ENCODE measurements at places on chromosomes 5 and 9.

DNA sequence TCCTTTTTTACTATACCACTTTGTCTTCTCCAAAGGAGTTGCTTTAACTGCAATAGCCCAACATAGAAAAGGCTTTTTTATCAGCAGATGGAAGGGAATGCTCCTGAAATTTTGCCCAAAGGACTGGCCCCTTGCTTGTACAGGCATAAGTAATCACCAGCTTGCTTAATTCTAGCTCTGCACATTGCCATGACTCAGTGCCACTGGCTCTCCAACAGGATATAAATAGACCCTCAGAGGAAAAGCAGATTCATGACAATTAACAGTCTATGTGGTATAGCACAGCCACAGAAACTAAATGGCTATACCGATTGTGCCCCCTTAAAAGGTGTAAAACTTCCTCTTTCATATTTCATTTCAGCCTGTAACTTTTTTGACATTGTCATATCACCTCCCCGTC is 227.0 kb downstream of the ZNF608 start:
- no peak for DNase-seq

DNA sequence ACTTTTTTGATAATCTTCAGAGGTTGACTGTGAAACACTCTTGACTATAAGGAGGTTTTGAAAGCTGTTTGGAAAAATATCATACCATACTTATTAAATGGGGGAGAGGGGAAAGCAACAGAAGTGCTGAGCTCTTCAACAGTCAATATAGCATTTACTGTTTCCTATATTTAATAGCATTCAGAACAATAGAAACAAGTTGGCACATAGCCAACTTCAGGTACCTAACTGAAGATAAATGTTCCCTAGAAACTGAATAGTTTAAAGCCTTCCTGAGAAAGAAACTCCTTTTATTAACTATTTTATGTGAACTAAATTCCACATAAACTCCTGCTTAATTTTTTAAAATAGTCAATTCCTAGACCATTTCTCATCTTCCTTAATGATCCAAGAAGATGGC is 26.3 kb downstream of the SLC31A1 start:
- no peak for DNase-seq

DNA sequence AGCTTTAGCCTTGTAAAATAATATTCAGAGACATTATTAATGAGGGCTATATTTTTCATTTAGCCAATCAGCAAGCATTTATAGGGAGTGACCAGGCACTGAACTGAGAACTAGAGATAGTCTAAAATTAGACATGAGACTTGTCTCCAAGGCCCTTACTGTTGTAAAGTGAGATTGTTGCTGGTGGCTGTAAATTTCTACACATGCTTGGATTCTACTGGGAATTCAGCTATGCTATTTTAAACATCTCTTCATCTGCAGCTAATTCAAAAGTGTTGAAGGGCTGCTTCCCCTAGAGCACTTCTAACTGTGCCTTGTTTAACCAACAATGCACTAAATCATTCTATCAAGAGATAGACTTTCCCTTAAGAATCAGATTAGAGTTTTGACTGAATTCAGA is 67.4 kb downstream of the CHSY3 start:
- no peak for DNase-seq

DNA sequence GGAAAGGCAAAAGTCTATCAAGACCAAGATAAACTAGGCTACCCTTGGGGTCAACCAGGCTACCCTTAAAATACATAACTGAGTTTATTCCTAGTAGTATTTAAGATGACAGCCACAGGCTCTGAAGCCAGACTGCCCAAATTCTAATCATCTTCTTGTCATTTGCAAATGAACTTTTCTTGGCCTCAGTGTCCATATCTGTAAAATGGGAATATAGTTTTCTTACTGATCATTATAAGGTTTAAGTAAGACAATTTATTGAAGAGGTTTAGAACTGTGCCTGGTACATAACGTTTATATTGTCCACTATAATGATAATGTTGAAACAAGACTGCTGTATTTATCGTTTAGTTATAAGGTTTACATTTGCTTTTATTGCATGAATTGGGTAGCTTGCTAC is 112.5 kb downstream of the SLC12A2 start:
- no peak for DNase-seq

- DNase-seq: no peak
Measured at GRCh38 chr9:105064248-105065097, 136.5 kb upstream of the ABCA1 start.

GRCh38 chr9:126986506-126986951 is 71.9 kb downstream of the RALGPS1 start:
- DNase-seq: no peak

- no peak for DNase-seq
Measured at GRCh38 chr5:139385061-139386049, 2.3 kb upstream of the SLC23A1 start.

GRCh38 chr9:106432631-106433030 is 430.3 kb upstream of the ZNF462 start:
- no peak for DNase-seq

DNA sequence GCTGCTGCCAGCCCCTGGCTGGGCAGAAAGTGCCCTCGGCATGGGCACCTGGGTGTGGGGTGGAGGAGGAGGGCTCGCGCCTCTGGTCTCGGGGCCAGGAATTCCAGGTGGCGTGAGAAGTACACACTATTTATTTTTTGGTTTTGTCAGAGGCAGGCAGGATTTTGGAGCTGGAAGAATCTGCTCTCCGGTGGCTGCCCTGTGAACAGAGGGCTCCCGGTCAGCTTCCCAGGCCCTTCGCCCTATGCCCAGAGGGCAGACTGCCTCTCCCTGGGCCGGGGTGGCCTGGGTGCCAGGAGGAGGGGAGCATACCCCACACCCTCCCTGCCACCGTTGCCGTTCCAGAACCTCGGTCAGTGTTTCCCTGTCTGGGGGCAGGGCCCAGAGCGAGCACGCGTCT is 8.3 kb downstream of the DOLPP1 start:
- no peak for DNase-seq

DNA sequence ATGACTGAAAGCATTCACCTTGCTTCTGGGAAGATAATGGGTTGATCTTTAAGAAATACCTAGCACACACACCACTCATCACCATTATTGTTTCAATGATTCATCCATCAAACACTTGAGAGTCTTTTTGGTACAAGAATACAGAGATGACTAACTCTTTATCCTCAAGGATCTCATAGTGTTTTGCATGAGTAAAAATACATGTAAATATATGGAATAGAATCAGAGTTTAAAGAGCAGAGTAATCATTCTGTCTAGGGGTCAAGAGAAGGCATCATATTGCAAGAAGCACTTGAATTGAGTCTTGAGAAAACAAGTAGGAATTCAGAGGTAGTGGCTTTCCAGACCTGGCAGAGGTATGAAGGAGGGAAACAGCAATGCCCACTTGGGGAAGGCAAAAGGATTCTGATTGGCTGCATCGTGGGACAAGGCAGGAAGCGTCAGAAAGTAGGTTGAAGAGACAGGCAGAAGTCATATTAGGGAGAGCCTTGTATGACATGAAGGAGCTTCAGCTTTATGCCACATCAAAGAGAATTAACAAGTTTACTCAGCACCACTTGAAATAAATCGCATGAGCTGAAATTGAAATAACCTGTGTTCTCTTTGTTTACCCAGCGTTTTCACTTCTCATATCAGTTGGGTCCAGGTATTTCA is 542.5 kb downstream of the TLE1 start:
- no peak for DNase-seq

- DNase-seq: no peak
Measured at GRCh38 chr9:14366076-14366475, 52.1 kb upstream of the NFIB start.

- DNase-seq: no peak
Measured at GRCh38 chr5:96066386-96066719, 104.7 kb upstream of the ELL2 start.

GRCh38 chr5:58752104-58752503 is 169.2 kb downstream of the RAB3C start:
- no peak for DNase-seq

GRCh38 chr9:117098331-117098730 is 316.5 kb downstream of the ASTN2 start:
- no peak for DNase-seq

GRCh38 chr9:89505911-89506310 is 8.0 kb upstream of the SEMA4D start:
- no peak for DNase-seq

- no peak for DNase-seq
Measured at GRCh38 chr5:154133591-154133990, 56.9 kb upstream of the GALNT10 start.

DNA sequence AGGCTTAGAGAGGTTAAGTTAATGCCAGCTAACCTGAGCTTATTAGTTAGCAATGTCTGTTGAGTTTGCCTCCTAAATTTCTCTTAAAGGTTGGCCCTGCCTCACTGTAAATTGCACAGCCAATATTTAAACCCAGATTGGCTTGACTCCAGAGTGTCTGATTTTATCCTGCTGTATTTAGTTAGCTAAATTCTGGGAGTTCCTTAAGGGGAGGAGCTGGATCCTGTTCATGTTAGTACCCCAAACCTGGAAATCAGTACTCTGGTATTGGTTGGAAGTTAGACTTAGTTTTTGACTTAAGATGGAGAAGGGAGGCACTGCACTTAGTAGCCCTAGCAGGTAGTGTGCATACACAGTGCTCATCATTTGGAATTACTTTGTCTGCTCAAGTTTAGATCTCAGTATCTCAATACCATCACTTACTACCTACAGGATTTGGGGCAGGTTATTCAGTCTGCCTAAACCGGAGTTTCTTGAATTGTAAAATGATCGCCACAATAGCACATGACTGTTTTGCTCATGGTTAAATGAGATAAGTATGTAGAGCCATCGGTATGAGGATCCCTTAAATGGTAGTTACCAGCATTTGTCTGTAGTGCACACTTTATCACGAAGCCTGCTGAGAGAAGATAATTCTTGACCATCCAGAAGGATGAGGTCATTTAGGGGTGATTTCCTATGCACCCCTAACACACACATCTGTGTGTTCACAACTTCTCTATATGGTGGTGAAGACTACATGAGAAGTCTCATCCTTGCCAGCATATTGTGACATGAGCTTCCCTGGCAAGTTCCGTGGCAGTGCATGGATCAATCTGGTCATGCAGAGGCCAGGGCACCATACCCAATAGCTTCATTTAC is 264.8 kb upstream of the TRIM32 start:
- DNase-seq: no peak

- no peak for DNase-seq
Measured at GRCh38 chr5:65738305-65738704, 16.3 kb downstream of the NLN start.

Measured in activated CD4-positive, alpha-beta T cell treated with anti-CD3 and anti-CD28 coated beads, Interleukin-2, amount 50 U/mL, for 24 hours (primary cell).